ENCODE measurements at places on chromosomes 2 and 18.

- no peak for DNase-seq
Measured at GRCh38 chr18:433960-434359, 66.5 kb downstream of the COLEC12 start.

GRCh38 chr18:13983506-13983905 lies 68.2 kb upstream of the MC2R start:
- no peak for DNase-seq

DNA sequence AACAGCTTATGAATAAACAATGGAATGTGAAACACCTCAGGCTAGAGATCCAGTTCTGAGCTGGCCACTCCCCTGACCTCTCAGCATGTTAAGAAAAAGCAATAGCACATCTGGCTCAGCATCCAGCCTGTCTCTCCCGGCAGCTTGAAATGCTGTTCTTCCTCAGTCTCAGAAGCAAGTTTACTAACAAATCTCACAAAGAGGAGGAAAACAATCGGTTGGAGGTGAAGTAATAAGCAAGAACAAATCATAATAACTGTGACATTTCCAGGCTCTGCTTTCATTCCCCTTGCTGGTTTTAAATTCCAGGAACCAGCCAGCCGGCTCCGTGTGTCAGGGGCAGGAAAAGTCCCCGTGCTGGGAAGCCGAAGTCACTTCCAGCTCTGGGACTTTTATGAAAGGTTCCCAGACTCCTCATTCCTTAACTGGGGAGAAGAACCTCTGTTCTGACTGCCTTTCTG lies 133.9 kb upstream of the ARL4C start:
- DNase-seq, result no peak

DNA sequence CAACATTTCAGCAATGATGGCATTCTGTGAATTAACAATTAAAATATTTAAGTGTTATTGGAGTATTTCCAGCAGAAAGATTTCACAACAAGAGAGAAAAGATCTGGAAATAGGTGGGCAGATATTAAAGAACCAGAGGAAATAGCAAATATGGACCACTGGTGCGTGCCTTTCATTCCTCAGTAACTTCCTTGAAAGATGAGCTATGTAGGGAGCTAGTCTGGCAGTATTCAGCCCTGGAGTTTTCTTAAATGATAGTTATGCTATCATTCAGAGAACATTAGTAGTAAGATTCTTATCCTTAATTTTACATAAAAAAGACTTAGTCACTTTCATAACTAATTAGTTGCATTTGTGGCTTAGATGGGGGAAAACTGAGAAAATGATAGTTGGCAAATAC lies 41.5 kb downstream of the TANC1 start:
- no peak for DNase-seq

GRCh38 chr18:67770520-67770919 lies 254.0 kb upstream of the DSEL start:
- no peak for DNase-seq

DNA sequence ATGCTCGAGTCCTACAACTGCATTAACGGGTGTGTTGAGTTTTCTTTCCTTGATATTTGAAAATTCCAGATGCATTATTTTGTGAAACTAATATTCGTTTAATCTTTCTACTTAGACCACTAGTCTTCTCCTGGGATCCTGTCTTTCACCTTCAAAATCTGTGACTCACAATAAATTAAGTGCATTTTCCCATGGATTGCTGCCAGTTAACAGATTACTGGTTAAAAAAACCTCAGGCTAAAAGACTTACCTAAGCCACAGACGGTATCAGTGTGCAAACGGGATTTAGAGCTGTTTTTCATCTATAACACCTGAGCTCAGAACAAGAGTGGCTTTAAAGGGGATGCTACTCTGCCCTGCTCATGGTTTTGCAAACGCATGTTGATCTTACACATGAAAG lies 10.2 kb downstream of the FECH start:
- DNase-seq, result no peak

- no peak for DNase-seq
Measured at GRCh38 chr18:70246061-70246466, 40.6 kb upstream of the RTTN start.

GRCh38 chr2:8679827-8680731 lies 1.8 kb upstream of the ID2 start:
- DNase-seq, result no peak

DNA sequence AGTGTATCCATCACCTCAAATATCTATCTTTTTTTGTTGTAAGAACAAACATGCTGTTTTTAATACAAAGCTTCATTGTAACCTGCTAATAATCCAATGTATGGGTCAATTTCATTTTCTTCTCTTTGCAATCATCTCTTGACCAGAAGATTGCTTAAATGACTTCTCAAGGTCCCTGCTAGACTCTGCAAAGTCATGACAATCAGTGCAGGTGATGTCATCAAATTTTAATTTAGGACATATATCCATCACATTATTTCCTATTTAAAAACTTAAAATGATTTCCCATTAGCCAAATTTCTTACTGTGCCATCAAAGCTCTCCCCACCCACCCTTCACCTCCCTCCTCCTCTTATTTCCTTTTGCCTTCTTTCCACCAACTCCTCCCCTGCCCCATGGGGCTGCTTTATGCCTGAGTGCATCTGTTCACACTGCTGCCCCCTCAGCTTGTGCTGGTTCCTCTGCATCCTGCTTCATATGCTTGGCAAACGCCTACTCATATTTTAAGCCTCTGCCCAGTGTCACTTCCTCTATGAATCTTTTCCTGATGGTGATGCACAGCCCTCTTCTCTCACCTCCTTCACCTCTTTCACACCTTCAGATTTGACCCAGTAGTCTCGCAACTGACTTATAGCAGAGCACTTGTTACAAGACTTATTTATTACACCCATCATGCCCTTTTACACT lies 20.3 kb downstream of the PLEK start:
- no peak for DNase-seq

DNA sequence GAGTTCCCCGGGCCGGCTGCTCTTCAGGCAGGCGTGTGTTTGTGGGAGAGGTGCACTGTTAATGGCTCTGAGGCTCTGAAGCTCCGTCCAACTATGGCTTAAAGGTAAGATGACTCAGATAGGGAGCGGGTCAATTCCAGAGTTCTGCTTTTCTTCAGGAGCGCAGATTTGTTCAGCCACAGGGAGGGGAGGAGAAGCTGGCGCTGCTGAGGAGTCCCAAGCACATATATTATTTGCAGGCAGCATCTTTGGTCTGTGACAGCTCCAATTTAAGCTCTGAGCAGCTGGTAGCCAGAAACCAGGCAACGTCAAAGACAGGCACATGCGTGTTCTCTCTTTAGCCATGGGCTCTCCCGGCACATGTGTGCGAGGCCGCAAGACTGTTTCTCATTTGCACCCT lies 229.2 kb downstream of the BCL2 start:
- DNase-seq, result no peak

DNA sequence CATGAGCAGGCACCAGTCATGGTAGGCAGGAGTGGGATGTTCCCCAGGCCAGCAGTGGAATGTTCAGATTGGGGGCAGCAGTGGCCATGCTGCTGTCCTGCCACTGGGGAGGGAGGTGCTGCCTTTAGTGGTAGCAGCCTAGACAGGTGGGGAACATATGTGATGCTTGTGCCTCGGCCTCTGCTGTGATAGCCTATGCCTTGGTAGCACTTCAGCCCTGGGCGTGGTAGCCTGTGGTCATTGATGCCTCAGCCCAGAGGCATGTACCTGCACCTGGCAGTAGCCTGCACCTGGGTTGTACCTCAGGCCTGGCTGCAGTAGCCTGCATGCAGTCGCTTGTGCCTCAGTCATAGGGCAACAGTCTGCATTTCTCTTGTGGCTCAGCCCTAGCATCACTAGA lies 7.1 kb downstream of the RFTN2 start:
- no peak for DNase-seq

GRCh38 chr2:1538663-1539062 lies 125.4 kb downstream of the TPO start:
- DNase-seq, result no peak

- no peak for DNase-seq
Measured at GRCh38 chr2:150062416-150062815, 425.1 kb downstream of the RND3 start.

DNA sequence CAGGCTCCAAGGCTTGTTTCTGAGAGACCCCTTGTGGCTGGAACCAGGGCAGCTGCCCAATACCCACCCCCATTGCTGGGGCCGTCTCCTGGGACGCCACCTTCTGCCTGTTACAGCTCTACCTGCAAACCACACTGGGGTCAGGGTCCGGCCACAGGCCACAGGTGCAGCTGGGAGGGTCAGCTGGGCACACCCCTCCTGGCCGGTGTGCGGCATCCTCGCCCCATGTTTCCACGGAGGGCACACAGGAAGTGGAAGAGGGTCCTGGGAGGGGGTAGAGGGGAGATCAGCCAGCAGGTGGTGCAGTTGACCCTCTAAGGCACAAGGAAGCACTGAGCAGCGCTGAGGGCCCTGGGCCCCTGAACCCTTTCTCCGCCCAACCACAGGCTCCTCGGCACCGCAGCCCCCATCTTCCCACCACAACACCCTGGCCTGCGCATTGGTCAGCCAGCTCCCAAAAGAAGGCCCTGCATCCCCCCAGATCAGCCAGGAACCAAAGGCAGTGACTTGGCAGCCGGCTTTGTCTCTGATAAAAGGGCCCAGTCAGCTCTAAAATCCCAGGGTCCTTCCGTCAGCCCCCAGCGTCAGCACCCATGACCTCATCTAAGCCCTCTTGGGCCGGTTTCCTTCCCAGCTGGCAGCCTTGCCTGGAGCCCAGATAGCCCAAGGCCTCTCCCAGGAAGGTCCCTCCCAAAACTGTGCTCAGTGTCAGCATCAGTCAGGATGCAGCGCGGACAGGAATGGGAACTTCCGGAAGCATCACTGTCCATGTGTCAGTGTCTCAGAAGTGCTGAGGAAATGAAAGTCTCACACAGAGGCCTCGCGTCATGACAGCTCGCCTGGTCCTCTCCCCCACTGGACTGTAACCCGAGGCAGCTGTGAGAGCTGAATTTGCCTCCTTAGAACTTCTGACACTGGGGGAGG lies 1.7 kb downstream of the ERFE start:
- DNase-seq, result peak; percentile 79

DNA sequence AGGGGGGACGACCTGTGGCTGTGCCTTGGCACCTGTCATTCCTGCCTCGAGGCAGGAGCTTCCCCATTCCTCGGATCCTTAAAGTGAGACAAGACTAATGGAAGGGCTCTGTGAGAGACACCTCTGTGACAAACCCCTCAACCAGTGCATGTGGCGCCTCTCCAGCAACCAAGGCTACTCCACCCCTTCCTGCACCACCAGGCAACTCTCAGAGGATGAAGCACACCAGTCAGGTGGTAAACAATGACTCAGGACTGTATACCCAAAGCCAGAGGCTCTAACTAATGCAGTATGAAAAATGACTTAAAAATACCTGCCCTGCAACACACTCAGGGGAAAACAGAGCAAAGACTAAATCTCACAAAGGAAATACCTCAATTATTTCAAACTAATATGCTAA lies 136.9 kb downstream of the UXS1 start:
- no peak for DNase-seq

DNA sequence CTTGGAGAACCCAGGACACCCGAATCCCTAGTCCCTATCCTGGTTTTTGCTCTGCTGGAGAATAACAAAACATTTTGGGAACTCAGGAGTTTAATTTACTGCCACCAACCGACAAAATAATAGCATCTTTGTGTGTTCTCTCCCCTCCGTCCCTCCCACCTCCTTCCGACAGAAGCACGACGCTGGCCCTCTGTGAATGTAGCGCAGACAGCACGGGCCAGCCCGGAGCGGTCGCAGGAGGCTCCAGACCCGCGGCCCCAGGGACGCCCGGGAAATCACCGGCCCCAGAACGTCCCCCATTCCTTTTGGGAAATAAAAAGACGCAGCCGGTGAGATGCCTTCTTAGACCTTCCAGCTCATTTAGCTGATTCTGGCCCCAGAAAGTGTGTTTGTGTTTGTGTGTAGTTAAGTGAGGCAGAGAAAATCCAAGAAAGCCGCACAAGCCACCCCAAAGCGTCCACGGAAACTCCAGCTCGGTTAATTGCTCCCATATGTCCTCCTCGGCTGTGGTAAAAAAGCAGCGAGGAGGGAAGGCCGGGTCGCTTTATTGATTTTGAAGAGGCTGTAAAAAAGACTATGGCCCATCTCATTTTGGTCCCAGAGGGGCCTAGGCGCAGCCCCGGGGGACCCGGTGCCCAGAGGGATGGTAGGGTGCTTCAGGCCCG lies 577 bp upstream of the TANC1 start:
- DNase-seq, result no peak

GRCh38 chr2:222915092-222915957 lies 54.5 kb downstream of the ACSL3 start:
- DNase-seq, result no peak

DNA sequence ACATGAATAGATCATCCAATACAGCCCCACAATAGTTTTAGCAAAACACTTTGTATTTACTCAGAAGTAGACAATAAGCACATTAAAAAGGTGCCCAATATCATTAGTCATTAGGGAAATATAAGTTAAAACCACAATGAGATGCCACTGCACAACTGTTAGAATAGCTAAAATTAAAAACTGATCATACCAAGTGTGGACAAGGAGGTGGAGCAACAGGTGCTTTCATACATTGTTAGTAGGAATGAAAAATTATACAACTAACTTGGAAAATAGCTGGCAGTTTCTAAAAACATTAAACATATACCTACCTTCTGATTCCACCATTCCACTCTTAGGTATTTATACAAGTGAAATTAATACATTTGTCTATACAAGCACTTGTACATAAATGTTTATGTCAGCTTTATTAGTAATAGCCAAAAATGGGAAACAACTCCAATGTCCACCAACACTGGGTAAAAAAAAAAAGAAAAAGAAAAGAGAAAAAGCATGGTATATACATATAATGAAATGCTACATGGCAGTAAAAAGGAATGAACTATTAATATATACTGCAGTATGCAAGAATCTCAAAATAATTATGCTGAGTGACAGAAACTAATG lies 27.6 kb upstream of the UBE2E3 start:
- no peak for DNase-seq

- no peak for DNase-seq
Measured at GRCh38 chr18:44918142-44918476, 237.4 kb downstream of the SETBP1 start.

DNA sequence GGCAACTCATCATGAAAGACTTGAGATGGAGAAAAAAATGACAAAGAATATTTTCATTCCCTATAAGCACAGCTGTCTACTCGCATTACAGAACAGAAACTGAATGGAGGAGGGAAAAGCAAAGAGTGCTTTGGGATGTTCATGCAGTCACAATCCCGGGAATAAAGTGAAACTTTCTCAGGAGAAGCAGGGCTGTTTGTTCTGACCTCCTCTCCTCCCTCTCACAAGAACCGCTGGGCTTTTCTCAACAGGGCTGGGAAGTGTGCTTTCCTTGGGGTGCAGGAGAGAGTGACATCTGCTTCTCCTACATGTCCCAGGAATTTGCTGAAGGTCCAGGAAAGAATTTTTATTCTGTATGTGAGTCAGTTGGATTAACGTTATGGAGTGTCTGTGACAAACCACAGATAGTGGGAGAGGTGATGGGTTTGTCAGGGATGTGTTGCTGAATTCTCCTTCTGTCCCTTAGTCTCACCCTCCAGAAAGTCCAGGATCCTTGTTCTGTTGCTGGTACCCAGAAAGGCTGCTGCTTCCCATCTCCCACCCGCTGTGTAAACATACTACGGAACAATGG lies 125.6 kb downstream of the HRH4 start:
- DNase-seq, result no peak
